ENCODE measurements at places on chromosomes 4 and X.

GRCh38 chrX:149462849-149463248 lies 42.3 kb downstream of the IDS start:
- DNase-seq: no peak

DNA sequence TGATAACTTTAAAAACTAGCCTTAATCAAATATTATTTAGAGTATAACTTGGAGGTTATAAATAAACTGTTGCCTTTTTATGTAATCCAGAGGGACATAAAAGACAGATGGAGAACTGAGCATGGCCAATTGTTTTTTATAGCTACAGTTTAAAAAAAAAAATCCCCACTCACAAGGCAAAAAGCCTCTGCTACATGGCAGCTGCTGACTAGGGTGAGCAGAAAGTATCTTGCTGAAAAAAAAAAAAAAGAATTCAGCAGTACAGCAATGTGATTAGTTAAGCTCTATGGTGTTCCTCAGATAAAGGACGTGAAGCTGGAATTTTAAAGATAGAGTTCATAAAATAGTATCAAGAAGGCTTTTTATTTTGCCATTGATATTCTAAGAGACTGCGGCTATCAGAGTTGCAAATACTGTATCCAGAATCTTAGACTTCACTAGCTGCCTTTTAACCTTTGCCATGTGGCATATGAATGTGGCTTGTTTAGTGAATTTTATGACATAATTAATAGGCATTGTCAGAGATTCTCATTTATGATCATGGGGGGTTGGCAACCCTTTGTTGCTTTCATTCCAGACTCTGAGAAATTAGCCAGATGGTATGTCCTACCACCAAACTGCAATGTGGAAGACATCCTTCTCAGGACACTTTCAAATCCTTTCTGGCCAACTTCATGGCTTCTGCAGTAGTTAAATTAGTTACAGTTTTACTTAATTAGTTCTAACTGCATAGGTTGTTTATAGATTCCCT lies 498.0 kb downstream of the STPG2 start:
- no peak for DNase-seq

DNA sequence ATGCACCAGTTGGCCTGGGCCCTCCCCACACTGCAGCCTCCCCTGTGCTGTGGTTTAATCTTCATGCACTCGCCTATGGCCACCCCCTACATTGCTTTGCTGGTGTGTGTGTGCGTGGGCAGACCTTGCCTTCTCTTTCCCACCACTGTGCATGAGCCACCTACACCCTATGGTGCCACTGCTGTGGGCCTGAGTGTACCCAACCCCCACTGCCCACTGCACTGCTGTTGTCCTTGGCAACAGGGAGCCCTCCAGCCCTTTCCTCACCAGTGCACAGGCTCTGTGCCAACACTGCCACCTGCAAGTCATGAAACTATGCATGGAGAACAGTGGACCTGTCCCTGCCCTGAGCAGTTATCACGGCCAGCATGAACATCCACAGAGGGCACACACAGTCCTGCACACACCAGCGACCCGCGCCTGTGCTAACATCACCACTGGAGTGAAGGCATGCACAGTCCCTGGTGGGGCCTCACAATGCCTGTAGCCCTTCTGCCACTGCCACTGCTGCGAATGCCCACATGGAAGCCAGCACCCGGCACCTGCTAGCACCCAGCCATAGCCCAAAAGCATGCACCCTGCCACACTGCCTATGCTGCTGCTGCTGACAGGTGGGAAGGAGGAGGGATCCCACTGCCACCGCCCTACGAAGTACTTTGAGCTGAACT lies 237.8 kb upstream of the ARSJ start:
- DNase-seq: no peak

DNA sequence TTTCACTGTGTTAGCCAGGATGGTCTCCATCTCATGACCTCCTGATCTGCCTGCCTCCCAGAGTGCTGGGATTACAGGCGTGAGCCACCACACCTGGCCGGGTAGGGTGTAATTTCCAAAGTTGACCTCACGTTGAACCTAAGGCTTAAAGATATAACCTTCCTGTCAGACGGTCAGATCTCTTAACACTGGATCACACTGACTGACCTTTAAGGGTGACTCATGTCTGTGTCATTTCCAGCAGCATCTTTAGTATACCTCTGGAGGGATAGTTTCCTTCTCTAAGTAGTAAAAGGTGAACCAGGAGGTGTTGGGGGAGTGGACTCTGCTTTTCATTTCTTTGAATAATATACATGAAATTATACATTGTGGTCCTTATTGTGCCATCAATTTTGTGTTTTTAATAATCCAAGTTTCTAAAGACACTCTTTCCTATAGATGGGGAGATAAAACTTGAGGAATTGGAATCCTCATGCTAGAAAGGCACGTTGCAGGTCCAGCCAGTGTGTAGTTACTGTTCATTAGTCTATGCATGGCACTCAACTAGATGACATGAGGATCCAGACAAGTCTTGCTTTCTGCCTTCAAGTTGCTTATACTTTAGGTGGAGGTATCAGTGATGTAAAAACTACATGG lies 45.7 kb downstream of the ARHGAP10 start:
- DNase-seq: no peak

DNA sequence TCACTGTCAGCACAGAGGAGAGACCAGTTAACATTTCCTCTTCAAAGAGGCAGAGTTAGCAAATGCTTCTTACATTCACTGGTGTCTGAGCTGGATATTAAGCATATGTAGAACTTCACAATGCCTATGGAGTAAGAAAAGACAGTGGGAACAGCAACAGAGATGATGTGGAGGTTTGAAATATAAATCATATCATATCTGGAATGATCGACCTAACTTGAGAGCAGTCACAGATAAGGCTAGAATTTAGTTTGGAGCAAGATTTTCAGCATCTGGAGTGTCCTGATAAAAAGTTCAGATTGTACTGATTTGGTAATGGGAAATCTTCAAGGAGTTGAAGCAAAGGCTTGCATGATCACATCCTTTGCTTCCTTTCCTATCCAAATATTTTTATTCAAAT lies 90.5 kb upstream of the ANKRD50 start:
- DNase-seq: no peak

- DNase-seq: no peak
These were observed 294.8 kb upstream of the DKK2 start for GRCh38 chr4:107330916-107331315.

DNA sequence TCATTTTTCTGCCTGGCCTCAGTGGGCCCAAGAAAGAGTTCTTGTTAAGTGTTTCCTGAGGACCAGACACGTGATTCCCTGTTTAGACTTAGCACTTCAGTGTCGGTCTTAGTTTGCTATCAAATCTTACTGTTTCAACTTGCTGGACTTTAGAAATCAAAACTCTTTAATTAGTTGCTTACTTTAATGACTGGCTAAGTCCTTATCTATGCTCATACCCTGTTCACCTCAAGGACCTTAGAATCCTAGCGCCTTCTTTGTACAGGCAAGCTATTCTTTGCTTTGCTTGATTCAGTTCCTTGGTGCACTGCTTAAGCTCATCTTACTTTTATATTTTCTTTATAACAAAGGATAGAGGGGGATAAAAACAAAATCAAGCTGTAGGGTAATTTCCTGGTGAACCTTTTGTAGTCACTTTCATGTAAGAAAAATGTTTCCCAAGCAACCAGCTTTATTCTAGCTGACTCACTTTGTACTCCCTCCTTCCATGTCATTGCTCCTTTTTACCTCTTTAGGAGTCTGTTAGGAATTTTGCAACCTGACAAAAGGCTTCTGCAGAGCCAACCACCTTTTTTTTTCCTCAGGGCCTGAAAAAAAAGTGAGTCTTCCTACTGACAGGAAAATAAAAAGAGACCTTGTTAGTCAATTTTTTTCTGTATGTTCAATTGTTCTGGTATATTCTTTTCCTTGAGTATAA lies 14.7 kb downstream of the WDR44 start:
- no peak for DNase-seq

GRCh38 chr4:45317276-45317675 lies 590.9 kb upstream of the GNPDA2 start:
- DNase-seq: no peak

DNA sequence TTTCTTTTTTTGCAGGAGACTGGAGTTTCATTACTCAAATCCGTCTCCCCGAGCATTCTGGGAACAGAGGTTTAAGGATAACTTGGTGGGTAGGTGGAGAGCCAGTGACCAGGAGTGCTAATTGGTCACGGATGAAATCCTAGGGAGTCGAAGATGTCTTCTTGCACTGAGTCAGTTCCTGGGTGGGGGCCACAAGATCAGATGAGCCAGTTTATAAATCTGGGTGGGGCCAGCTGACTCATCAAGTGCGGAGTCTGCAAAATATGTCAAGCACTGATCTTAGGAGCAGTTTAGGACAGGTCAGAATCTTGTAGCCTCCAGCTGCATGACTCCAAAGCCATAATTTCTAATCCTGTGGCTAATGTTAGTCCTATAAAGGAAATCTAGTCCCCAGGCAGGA lies 741.3 kb downstream of the PCDH7 start:
- no peak for DNase-seq

DNA sequence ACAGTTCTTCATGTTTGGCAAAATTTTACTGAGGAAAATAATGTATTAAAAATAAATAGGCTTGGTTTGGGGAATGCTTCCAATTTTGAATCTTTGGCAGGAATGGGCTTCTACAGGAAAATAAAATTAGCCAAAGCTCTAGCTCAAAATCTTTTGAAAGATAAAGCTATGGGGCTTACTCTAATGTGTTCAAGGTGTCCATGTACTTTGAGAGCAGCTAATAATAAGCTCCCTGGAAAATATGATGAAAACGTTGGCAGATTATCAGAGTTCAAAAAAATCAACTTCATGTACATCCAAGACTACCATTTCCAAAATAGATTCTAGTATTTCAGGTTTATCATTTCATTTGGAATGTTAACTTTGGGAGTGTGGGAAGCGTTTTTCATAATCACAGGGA lies 158.4 kb downstream of the EMCN start:
- no peak for DNase-seq

- no peak for DNase-seq
These were observed 6.6 kb downstream of the FBXL5 start for GRCh38 chr4:15648600-15648999.

- no peak for DNase-seq
These were observed 244.3 kb downstream of the CBR4 start for GRCh38 chr4:168765726-168766125.

GRCh38 chr4:85474818-85475630 lies at the start of gene ARHGAP24:
Gene ARHGAP24 (plus strand): TSS chr4:85475150.
- DNase-seq: no peak

DNA sequence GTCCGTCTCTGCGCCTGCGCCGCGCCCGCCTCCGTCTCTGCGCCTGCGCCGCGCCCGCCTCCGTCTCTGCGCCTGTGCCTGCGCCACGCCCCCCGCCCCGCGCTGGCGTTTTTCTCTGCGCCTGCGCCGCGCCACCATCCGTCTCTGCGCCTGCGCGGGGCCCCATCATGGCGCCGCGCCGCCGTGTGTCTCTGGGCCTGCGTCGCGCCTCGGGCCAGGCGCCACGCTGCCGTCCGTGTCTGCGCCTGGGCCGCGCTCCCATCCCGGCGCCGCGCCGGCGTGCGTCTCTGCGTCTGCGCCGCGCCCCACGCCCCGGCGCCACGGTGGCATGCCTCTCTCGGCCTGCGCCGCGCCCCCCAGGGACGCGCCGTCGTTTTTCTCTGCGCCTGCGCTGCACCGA lies 51.8 kb upstream of the DUX4 start:
- no peak for DNase-seq

DNA sequence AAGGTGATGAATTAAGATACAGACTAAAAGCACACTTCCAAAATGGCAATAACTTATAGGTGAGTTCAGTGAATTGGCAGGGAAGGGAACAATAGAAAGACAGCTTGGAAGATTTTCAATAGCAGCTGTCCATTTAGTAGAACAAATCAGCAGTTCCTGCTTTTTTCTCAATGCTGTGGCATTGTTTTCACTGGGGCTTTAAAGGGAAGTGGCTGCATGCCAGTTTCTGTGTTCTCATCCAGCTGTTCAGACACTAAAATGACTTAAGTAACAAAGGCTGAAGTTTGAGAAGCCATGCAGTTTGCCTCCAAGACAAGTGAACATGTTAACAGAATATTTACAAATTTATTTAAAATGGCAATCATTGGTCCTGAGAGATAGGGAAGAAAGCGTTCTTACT lies 291.9 kb downstream of the FAM47A start:
- peak; percentile 5 for DNase-seq

GRCh38 chrX:8034058-8034457 lies 106.8 kb upstream of the PNPLA4 start:
- no peak for DNase-seq

- no peak for DNase-seq
These were observed 1047.9 kb downstream of the RPA4 start for GRCh38 chrX:97931586-97931985.

GRCh38 chrX:55210931-55211677 lies 9.0 kb upstream of the PAGE5 start:
- no peak for DNase-seq

DNA sequence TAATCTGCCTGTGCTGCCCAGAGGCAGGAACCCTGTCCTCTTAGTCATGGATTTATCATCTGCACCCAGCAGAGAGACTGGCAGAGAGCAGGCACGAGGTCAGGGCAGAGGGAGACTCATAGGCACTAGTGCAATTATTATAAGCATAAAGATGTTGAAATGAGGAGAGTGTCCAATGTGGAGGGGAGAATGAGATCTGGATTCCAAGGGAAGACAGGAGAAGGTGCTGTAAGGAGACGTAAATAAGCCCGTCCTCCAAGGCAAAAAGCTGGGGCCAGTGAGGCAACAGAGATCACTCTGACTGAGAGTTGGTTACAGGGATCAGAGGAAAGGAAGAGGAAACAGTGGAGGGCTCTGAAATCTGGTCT lies 406.2 kb downstream of the MAPK10 start:
- no peak for DNase-seq

DNA sequence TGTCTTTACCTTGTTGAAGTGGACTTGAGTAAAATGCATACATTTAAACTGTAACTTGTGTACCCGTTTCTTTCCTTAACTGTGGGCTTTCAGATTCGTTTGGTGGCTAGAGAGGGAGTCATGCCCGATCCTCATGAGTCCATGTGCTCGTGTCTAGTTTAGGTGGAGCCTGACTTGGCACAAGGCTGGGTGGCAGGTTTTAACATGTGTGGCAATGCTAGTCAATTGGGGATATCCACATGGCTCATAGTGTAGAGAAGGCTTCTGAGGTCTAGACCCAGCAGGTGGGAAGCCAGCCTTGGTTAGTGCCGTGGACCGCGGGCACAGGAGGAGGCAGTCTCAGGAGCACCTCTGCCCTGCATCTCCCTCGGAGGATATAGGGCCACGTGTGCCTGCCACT lies 48.5 kb upstream of the CLCN4 start:
- peak; percentile 6 for DNase-seq

DNA sequence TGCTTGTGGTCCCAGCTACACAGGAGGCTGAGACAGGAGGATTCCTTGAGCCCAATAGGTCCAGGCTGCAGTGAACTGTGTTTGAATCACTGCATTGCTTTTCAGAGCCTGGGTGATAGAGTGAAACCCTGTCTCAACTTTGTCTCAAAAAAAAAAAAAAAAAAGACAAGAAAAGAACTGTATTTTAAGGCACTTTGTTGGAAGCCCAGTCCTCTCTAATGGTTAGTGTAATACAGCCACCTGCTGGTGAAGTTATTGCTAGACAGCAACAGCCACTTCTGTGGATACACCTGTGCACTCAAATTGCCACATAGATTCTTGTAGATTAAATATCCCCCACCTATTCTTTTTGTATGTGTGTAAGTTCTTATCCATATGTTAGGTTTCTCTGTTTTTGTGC lies 10.1 kb upstream of the FGG start:
- peak; percentile 1 for DNase-seq

Measured in NCI-H1694 (cell line).